Activated CD4-positive, alpha-beta T cell treated with anti-CD3 and anti-CD28 coated beads, Interleukin-2, amount 50 U/mL, for 1 hour (primary cell): ENCODE measurements at places on chromosomes 3 and 15.

DNA sequence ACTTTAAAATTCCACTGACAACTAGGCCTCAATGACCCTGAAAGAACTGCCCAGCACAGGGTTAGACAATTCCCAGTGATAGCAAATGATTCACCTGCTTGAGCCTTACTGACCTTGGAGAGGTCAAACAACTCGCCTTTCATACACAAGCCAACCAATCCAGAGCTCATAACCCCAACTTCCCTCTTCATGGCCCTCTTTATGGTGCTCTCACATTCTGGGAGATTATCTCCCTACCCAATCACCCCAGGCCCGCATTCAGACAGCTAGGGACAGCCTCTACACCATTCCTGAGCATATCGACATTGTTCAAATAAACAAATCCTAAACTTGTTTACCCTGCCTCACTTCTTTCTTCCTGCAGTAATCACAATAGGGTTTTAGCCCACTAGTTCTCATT is 32.2 kb upstream of the COLQ start:
- no peak for DNase-seq

GRCh38 chr15:64634576-64635498 is 140.6 kb downstream of the RBPMS2 start:
- DNase-seq = no peak

GRCh38 chr15:38002883-38003477 is 68.5 kb downstream of the TMCO5A start:
- DNase-seq = no peak

DNA sequence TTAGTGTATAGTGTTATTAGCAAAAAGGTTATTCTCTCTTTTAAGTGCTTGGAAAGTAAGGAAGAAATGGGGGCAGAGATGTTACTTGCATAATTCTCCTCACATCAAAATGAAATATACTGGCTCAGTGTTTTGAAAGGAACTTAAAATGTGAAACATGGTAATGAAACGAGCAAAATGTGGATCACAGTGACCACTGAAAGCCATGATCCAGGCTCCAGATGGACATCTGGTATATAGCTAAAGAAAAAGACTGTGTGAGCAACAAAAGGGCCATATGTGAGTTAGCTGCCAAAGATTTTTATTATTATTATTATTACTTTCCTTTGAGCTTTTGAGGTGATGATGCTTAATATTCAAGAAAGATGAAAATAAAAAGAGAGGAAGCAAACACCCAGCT is 89.6 kb downstream of the GAP43 start:
- no peak for DNase-seq

DNA sequence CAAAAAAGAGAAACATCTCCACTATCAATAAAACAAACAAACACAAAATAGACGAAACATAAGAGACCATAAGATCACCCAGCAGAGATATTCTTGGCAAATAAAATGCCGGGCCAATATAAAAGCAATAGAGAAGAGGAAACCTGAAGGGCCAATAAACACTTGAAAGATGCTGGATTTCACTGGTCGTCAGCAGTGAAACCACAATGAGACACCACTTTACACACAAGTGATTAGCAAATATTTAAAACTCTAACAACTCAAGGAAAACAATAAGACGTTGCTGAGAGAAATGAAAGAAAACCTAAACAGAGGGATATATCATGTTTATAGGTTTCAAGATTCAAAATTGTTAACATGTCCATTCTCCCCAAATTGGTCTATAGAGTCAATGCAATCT is 148.5 kb downstream of the WDR76 start:
- DNase-seq = no peak

DNA sequence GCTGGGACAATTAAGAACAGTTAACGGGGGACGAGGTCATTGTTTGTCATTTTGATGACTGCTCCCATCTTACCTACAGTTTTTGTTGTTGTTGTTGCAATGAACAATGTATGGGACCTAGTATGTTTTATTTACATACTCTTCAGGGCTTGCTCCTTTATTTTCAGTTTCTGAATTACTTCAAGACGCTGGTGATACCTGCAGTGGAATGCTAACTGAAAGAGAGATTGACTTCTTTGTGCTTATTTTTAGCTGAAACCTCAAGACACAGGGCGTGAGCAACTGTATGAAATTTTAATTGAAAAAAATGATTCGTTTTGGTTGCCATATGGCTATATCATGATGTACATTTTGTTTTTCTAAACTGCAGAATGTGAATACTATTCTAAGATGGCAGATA is 297.9 kb downstream of the EDEM1 start:
- no peak for DNase-seq

GRCh38 chr3:170622369-170623159 is 36.7 kb upstream of the SLC7A14 start:
- no peak for DNase-seq

DNA sequence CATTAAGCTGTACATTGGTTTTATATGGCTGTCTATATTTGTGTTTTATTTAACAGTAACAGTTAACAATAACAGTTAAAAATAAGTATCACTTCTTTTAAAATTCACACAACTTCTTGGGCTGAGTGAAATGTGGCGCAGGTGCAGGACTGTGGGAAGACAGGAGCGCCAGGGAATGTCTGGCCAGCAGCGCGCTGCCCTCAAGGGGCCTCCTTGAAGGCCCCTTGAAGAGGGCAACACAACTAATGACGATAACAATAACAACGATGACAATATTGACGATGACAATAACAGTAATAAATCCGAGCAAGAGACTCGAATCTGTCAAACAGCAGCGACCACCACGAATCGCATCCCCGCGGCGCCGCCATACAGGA is 411 bp upstream of the PPP2R3A start:
- no peak for DNase-seq

DNA sequence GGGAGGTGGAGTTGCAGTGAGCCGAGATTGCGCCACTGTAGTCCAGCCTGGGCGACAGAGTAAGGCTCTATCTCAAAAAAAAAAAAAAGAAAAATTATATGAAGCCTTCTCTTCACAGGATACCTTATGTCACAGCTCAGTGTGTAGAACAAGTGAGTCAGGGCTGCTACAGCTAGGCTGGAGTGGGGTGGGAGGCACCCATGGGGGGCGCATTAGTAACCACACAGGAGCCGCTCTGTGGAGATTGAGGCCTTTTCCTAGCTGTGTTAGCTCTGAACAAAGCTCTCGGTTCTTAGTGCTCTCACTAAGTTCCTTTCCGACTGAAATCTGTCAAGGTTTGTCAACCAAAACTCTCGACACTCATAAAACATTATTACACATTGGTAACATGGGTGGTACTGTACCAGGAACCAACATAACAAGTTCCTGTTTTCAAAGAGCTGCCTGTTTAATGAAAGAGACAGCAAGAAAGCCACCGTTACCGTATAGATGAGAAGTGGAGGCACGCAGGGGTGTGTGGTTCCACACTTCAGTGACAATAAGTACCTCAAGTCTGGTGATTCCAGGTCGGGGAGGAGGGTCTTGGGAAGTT is 4.5 kb downstream of the LRRC31 start:
- DNase-seq = no peak

DNA sequence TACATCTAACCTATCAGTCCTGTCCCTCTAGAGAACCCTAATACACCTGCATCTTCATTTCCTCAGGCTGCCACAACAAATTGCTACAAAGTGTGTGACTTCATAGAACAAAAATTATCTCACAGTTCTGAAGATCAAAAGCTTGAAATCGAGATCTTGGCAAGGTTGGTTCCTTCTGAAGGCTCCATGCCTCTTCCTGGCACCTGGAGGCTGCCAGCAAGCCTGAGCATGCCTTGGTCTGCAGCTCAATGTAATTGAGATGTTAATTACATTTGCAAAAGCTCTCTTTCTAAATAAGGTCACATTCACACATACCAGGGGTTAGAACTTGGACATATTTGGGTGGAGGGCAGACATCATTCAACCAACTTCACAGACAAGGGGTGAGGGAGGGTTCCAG is 86.4 kb upstream of the ABHD17C start:
- DNase-seq = no peak
